ENCODE measurements at places on chromosomes 13 and 19.
A peak's percentile ranks its signal among the peaks of the same experiment; 100 is the strongest.

GRCh38 chr19:12689581-12690216 is 1.9 kb downstream of the GNG14 start:
- DNase-seq: no peak

DNA sequence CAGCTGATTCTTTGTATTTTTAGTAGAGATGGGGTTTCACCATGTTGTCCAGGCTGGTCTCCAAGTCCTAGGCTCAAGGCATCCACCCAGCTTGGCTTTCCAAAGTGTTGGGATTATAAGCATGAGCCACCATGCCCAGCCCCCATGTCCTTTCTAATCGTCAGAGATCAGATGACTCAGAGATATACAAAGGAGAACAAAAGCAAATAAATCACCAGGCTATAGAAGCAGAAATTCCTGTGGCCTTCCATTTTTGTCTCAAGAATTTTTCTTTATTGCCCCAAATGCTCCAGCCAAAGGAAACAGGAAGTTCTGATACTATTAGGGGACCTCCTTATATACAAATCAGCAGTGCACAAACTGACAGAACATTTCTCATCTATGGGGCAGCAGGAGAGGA is 207.8 kb downstream of the RFC3 start:
- no peak for DNase-seq

DNA sequence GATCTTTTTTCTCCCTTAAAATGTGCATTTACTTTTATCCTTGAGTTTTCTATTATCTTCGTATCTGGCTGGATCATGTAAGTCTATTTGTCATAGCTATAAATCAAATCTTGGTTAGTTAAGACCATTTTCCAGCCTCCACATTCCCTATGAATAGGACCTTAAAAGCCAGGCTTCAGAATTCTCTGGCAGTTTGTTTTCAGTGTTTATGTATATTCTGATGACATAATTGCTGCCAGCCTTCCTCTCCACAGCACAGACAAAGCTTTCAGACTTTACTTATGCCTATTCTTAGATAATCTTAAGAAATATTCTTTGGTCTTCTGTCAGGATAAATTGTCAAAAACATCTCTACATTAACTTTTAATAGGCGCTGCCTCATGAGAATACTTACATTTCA is 870.8 kb upstream of the SPRY2 start:
- DNase-seq: no peak

- DNase-seq: no peak
These were observed 9.5 kb downstream of the NR2F6 start for GRCh38 chr19:17235971-17236777.

DNA sequence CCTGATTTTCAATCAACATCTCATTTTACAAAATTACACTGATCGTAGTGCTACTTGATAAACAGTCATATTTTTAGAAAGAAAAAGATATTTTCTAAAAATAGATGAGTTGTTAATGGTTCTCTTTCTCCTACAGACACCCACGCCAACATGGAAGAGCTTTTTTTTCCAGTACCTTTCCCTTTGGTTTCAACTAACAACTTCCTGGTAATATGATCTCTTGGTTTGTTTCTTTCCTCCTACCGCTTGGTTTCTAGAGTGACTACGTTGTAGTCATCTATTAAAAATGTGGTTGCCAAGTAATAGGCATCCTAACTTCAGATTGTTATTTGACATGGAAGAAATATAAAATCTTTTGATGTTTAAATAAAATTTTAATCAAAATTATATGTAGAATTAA is 189.0 kb downstream of the LACC1 start:
- DNase-seq: no peak

- DNase-seq: no peak
These were observed 65.8 kb upstream of the STARD13 start for GRCh38 chr13:33351319-33351718.

DNA sequence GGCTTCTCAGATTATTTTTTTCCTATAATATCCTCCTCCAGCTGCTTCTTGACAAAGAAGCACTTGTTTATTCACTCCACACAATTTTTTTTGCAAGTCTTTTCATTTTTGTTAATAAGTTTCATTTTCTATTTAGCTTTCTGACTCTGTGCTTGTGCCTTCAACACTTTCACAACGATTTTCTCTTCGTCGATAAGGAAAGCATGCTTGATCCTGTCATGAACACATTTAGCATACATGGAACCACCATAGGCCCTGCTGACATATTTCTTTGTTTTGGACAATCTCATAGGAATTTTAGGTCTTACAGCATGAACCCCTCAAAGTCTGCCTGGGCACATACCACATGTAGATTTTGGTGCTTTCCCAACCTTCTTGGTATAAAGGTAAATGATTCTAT is 346.0 kb downstream of the KCNRG start:
- DNase-seq: no peak

DNA sequence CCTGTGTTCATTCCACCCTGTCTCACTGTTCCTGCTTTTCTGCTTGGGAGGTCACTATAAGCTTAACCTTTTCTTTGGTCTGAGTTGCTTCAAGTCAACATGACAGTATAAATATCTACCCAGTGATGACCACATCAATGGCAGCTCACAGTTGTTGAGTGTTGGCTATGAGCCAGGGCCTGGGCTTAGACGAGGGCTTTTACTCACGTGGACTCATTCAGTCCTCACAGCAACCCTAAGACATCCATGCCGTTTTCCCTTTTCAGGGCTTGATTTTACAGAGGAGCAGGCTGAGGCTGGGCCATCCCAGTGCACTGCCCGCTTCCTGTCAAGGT is 10.2 kb upstream of the CCDC97 start:
- DNase-seq: no peak

- no peak for DNase-seq
These were observed 51.7 kb upstream of the SIAH3 start for GRCh38 chr13:45903051-45903813.

GRCh38 chr13:28637714-28638355 is 21.1 kb upstream of the POMP start:
- no peak for DNase-seq

- DNase-seq: no peak
These were observed 23.8 kb upstream of the MEDAG start for GRCh38 chr13:30882026-30882850.

DNA sequence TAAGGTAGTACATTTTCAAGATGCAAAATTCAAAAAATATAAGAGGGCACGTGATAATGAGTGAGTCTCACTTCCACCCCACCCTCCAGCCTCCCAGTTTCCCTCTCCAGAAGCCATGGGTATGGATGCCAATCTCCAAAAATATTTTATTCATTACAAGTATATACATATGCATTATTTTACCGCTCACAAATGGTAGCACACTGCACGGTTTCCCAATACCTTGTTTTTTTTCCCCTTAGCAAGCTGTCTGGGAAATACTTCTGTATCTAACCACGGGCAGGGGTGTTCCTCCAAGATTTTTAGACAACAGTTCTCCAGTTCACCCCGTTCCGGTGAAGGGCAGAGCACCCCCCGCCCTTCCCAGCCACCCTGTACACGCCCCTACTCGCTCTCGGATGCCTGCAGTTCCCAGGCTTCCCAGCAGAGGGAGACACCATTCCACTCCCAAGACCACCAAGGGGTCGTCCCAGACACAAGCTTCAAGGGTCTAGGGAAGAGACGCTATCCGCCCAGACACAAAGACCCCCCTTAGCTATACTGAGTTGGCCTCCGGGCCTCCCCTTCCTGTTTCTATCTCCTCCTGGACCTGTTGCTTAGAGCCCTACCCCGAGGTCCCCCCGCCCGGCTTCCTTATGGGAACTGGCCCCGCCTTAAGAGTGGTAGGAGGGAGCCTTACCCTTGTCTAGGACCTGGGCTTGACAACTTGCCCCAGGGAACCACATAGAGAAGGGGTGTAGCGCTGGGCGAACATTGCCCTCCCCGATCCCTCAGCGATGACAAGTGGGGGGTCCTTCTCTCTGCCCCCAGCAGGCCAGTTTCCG is 1.1 kb upstream of the FXYD3 start:
- peak; percentile 53 for DNase-seq

DNA sequence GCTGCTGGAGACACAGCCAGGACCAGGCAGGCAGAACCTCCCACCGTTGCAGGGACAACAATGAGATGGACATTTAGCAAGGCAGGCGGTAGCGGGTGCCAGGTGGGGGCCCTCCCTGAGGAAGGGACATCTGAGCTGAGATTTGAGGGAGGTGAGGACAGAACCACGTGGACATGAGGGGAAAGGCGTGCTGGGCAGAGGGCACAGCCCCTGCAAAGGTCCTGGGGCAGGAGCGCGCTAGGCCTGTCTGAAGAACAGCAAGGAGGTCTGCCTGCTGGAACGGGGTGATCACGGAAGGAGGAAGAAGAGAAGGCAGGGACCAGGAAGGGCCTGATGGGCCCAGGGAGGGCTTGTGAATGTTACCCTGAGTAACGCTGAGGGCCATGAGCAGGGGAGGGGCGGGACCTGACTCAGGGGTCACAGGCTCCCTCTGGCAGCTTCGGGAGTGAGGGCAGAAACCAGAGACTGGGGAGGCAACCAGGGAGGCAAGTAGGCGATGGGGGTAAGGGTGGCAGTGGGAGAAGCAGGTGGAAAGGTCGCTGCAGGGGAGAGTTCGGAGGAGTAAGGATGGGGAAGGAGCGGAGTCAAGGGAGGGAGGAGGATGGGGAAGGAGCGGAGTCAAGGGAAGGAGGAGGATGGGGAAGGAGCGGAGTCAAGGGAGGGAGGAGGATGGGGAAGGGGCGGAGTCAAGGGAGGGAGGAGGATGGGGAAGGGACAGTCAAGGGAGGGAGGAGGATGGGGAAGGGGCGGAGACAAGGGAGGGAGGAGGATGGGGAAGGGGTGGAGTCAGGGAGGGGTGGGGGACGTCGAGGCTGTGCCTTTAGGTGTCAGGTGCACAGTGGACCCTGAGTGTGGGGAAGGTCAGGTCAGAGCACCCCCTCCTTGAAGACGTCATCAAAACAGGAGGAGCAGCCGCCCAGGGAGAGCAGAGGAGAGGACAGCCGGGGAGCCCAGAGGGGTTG is 15.7 kb upstream of the B3GNT3 start:
- no peak for DNase-seq

GRCh38 chr19:39765091-39766076 is 13.3 kb upstream of the LEUTX start:
- peak; percentile 63 for DNase-seq

- DNase-seq: no peak
These were observed 14.1 kb downstream of the CPT1C start for GRCh38 chr19:49704888-49705642.

DNA sequence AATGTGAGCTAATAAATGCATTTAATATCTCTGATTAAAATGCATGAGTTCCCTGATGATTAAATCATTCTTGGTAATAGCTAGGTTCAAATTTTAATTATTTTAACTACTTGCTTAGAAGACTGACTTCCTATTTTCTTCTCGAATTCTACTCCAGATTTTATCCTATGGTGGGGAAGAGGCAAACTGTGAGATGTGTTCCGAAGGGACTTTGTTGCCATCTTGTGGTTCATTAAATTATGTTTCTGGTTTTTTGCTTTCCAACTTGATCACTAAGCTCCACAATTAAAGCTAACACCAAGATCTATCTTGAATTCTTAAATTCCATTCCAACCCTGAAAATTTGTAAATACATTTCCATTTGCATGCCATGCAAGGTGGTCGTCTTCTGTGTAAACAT is 538.4 kb upstream of the PCDH20 start:
- no peak for DNase-seq

GRCh38 chr13:110648146-110648819 is 32.9 kb downstream of the NAXD start:
- DNase-seq: peak; percentile 91

GRCh38 chr19:293436-294110 is 2.4 kb upstream of the PLPP2 start:
- DNase-seq: peak; percentile 18

DNA sequence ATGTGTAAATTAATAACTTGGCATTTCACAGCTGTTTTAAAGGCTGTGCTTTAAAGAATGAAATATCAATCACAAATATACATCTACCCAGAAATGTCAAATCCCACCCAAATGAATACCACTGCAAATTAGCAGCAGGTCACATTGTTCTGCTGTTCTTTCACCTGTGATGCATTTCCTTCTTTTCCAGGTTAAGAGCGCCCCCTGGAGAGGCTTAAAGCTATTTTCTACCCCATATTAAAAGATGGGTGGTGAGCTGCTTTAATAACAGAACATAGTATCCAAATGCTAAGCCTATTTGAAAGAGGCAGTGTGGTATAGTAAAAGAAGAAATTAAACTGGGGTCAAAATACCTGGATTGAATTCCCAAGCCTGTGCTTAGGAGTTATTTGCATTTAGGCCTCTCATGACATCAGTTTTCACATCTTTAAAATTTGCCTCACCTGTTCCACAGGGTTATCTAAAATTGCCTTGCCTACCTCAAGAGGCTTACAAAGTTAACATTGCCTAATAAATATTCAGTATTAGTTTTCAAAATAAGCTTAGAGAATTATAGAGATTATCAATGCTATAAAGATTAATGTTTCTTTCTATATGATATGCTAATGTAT is 396.9 kb upstream of the SLITRK5 start:
- no peak for DNase-seq

GRCh38 chr13:105442949-105443699 is 1092.3 kb downstream of the EFNB2 start:
- no peak for DNase-seq

- DNase-seq: no peak
These were observed 19.1 kb upstream of the TEX101 start for GRCh38 chr19:43395561-43395960.

DNA sequence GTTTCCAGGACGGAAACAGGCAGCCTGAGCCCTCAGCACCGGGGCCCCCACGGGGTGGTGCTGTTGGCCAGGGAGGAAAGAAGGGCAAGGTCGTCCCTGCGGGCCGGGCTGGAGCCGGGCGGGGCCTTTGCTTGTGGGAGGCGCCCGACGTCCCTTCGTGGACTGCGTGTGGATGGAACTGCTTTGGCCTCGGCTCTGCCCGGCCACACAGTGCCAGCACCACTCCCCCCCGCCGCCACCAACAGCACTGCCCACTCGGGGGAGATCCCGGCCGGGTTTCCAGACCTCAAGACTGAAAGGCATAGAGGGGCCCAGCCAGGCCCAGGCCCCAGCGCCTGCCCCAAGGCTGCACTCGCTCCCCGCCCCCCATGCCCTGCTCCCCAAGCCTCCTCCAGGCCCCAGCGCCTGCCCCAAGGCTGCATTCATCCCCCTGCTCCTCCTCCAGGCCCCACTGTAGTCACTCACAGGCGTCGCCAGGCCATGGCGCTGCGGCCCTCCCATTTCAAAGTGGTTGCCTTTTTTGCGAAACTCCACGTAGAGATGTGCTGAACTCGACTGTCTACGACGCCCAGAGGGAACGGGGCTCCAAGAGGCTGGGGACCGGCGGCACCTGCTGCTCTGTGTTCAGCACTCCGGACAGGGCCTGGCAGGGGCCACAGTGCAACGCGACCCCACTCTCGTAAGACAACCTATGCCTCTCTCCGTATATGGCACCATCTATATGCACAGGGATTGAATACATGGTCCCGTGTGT is 22.5 kb downstream of the C13orf46 start:
- peak; percentile 27 for DNase-seq
